ENCODE measurements at places on chromosomes 11 and 22. TPM values are rescaled to one million over a fixed set of nuclear protein-coding genes. Genes with fewer than 3 reads are reported as not detected.

GRCh38 chr11:22151649-22152197, 41.2 kb upstream of the ANO5 start:
- DNase-seq = no peak

The OR51E2 gene
- not detected for total RNA-seq

DNA sequence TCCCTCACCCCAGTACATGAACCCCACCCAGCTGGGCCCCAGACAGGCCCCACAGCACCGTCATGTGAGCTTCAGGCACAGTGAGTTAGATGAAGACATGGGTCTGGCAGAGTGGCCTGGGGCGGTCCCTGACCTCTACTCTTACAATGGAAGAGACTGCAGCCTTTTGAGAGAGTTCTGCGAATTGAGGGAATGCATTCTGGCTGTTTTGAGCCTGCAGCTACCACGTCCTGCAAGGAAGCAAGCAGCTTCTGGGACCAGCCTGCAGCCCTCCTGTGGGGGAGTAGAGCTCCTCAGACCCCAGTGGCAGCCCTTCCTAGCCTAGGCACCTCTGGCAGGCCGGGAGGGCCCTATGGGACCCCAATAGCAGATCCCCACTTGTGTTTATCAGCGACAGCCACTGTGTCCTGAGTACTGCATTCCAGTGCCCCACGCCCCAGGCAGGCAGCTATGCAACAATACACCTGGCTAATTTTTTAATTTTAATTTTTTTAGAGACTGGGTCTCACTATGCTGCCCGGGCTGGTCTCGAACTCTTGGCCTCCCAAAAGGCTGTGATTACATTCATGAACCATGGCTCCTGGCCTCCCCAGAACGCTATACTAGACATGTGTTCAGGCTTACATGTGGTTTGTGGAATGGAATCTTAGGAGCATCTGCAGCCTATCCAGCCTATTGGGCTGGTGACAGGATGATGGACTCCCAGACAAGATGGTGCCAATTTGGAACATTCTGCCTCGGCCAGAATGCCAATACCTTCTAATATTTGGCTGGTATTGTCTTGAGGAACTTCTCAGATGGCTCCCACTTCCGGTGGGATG, 717 bp upstream of the SLC7A4 start:
- DNase-seq = no peak

The FADS2 gene
- 125 TPM for total RNA-seq
